ENCODE measurements at places on chromosomes 7 and 10.

DNA sequence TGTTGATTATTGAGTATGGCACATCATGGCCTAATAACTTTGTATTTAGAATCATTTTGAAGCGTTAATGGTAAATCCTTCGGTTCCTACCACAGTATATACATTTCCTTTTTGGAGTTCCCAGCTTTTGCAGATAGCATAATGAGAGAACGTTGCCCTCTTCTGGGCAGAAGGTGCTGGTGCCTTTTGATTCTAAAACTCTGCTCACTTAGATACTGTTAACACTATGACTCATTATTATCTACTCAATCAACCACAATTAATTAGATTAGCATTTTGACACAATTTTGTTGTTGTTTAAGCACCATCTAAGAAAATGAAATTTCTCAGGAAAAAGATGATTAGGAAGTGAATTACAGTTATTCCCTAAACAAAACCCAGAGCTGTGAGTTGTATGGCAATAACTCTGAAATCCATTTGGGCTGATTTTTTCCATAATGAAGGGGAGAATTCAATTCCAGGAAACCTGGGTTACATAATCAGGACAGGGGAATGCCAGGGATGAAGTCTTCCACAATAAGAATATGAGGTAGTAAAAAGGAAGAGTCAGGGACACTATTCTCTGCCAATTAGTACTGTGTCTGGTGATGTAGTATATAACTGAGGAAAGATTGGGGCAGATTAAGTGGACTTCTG lies 11.5 kb upstream of the DLD start:
- peak; percentile 14 for DNase-seq
- no peaks in the 10 kb centered on the region for H3K36me3 ChIP-seq
- H3K4me1 ChIP-seq = peaks cover 2% of the 10 kb centered on the region
- H3K27ac ChIP-seq = no peak overlapping the region

DNA sequence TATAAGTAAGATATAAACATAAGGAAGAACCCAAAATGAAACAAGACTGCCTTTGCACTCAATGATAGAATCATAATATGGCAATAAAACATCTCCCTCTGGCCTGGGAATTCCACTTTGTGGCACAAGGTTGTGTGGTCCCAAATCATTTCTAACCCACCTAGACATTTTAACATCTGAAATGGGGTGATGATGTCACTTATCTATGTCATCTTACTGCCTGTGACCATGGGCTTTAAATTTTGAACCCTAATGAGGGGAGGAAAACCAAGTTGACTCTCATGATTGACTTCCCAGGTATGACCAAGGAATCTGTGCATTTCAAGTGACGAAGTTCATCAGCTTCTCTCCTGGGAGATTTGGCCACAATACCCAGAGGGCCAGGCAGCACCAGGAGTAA lies 24.5 kb upstream of the ACSM6 start:
- H3K27ac ChIP-seq = no peak overlapping the region
- H3K36me3 ChIP-seq = peaks cover 13% of the 10 kb centered on the region
- no peaks in the 10 kb centered on the region for H3K4me1 ChIP-seq
- H3K27me3 ChIP-seq = no peaks in the 10 kb centered on the region
- DNase-seq = no peak

DNA sequence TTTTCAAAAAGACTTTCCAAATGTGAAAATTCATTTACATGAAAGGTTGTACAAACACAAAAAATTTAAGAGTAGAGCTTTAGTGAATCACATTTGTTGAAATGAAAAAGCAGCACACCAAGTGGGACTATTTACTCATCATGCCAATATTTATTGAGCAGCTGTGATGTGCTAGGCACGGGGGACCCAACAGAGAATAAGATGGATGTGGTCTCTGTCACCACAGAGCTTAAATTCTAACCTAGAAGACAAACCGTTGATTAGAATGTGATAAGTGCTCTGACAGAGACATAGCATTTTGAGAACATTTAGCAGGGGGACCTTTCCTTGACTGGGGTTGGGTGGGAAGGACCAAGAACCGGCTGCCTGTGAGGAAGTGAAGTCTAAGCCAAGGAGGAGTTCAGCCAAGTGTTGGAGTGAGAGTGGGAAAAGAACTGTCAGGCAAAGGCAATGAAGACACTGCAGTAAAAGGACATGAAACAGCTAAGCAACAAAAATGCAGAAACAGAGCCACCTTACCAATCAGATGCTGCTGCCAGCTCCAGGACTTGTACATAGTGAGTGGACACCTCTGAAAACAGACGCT lies 19.1 kb downstream of the ADAM12 start:
- H3K36me3 ChIP-seq = no peaks in the 10 kb centered on the region
- no peaks in the 10 kb centered on the region for H3K27me3 ChIP-seq
- no peak overlapping the region for H3K4me3 ChIP-seq
- H3K27ac ChIP-seq = no peak overlapping the region

DNA sequence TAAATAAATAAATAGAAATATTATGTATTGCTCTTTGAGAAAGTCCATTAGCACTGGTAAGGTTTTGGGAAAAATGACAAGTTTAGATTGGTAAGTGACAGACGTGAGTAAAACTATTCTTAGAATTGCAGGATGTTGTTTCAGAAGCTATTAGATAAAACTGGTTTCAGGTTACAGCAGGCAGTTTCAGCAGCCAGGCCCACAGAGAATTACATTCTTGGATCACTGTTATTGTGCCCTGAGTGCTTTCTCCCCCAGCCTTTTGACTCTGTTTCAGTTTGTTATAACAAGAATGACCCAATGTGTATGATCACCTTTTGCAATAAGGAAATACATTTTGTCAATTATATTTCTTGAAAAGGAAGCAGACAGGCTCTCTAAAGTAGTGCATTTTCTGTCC lies 86.5 kb downstream of the DKK1 start:
- H3K36me3 ChIP-seq = no peaks in the 10 kb centered on the region
- H3K4me1 ChIP-seq = no peaks in the 10 kb centered on the region
- H3K27ac ChIP-seq = no peak overlapping the region
- DNase-seq = no peak
- H3K27me3 ChIP-seq = no peaks in the 10 kb centered on the region

DNA sequence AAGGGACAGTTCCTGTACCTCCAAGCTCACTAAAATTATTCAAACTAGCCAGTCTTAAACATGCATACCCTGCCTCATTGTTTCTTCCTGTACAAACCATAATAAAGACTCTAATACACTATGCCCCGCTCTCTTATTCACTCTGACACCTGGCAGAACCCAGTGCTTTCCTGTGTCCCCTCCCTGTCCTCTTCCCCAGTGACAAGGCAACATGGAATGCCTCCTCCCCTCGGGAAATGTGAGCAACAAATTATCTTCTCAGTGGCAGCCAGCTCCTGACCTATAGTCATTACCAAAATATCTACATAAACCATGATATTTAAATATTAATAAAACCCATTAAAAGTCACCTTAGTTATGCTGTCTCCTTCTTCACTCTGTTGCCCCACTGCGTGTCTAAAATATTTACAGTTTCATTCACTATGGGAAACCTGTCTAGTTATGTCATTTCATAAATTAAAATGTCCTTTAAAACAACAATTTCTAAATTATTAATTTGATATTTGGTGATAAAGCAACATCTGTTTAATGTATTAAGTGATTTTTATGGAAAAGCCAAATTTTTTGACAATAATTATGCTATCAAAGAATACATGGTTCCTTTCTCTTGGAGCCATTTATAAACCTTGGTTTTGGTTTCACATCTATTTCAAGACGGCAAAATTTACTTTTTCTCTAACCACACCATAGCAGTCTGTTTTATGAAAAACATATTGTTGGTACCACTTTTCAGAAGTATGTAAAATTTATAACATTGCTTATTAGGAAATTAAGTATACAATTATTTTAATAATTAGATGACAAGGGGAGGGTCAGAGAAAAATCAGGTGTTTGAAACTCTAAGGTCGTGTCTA lies 1355.2 kb downstream of the XPNPEP1 start:
- H3K4me3 ChIP-seq = no peak overlapping the region
- H3K4me1 ChIP-seq = peaks cover 7% of the 10 kb centered on the region
- no peaks in the 10 kb centered on the region for H3K36me3 ChIP-seq
- no peaks in the 10 kb centered on the region for H3K27me3 ChIP-seq
- DNase-seq = no peak
- H3K27ac ChIP-seq = no peak overlapping the region
